ENCODE measurements at places on chromosomes 5 and 9.

- DNase-seq = no peak
Measured at GRCh38 chr5:149831492-149831891, 101.4 kb downstream of the PPARGC1B start.

DNA sequence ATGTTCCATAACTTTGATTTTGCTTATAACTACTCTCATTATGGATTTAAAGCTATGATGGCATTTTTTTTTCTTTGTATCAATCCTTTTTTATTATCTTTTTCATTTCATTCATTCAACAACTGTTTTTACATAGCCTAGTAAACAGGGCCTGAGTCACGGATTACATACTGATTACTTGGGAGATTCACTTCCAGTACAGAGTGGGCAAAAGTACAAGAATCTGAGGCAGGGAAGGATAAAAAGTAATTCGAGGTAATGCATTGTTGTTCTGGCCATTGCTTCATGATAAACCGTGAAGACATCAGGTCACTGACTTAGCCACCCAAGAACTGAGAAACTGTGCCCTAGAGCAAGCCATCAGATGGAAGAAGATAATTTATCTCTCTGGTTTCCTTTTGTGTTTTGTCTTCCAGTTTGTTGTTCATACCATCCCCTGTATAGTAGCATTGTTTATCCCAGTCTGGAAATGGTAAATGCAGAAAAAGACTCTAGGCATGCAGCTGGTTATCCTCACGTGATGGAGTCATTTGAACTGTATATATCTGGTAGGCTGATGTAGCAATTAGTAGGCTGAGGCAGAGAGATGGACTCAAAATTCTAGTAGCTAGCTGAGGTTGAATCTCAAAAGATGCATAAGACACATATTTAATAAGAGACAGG is 145.6 kb downstream of the CNTLN start:
- DNase-seq = no peak

GRCh38 chr5:151144275-151144674 is 13.3 kb downstream of the ANXA6 start:
- no peak for DNase-seq

- no peak for DNase-seq
Measured at GRCh38 chr5:113378081-113378480, 56.7 kb downstream of the TSSK1B start.

DNA sequence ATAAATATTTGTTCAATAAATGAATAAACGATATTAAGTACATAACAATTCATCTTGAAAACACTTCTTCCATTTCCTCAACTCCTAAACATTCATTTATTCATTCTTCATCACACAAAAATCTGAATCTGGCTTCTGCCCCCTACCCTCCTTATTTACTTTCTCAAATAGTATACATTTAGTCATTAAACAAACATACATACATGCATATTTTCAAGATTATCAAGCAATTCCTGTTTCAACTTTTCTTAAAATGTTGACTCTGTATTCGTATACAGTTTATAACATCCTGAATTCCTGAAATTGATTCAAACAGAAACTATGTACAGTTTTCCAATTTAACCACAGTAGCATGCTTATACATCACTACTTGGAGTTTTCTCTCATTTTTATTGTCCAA is 129.0 kb downstream of the MUSK start:
- DNase-seq = no peak

DNA sequence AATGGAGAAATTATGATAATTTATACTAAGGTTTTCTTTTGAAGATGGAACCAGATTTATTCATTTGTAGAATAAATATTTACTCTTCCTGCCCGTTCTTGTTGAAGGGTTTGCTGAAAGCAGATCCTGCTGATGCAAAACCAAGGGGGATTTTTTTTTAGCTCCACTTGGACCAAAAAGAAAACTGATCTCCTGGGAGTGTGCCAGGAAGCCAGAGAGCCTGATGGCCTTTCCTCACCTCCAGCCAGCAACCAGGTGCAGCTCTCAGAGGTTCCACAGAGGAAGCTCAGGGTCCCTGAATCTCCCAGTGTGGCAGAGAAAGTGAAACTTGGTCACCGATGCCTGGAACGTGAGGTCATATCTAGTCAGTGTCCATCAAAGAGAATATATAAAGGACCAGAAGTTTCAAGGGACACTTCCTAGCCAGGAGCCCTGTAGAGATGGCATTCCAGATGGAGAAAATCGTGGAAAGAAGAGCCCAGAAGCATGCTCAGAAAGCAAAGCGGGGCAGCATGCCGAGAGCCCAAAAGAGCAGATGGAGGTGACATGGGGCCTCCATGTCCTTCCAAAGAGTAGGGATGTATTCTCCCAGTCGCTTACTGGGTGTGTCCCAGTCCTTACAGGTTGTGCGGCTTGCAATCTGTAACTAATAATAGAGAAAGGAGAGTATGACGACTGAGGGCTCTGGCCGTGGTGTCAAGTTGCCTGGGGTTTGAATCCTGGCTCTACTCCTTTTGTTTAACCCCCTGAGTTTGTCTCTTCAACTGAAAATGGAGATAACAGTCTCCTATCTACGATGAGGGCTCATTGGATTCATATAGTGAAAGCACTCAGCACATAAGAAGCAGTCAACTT is 12.2 kb downstream of the AFAP1L1 start:
- no peak for DNase-seq

DNA sequence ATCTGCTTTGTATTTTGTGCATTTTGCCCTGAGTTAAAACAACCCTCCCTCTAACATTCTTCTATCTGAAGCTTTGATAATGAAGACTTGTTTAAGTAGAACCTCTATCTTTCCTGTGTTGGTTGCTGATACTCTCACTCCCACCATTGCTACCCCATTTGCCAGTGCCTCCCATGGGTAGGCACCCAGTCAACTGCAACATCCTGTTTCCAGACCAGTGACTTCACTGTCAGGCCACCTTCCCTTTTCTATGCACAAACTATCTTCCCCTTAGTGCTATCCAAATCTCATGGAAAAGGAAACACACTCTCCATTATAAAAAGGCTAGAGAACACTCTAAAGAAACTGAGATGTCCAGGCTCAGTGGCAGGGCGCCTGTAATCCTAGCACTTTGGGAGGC is 5.6 kb upstream of the IARS1 start:
- DNase-seq = no peak

DNA sequence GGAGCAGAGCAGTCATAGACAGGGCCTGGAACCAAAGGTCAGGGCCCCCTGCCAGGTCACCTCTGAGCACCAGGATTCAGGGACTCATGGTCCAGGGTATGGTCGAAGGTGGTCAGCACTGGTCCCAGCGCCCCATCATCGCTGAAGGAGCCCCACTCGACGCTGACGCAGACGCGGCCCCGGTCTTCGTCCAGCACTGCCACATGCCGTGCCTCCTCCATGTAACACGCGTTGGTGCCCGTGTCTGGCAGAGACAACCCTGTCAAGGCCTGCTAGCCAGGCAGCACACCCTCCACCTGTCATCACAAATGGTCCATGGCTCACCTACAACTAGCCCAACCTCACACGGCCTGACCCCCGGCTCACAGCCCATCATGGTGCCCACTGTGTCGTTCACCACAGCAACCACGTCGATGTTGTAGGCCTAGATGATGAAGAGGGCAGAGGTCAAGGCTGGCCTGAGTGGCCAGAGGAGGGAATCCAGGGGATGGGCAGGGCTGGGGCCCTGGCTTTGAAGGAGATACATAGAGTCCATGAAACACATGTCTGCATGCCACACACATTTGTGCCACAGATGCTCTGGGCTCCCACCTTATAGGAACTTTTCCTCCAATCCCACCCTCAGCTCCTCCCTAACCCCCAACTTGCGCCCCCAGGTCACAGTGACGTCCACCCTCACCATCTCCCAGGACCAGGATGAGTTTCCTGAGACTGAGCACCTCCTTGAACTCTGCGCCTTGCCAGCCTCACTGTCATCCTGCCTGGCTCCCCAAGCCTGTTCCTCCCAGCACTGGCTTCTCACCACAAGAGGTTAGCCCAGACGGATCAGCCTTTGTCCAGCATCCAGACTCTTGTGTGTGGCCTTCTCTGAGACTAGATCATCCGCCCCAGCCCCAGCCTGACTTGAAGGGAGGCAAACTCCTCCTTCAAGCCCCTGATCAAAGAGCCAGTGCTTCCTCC is 9.5 kb downstream of the HK3 start:
- DNase-seq = no peak

DNA sequence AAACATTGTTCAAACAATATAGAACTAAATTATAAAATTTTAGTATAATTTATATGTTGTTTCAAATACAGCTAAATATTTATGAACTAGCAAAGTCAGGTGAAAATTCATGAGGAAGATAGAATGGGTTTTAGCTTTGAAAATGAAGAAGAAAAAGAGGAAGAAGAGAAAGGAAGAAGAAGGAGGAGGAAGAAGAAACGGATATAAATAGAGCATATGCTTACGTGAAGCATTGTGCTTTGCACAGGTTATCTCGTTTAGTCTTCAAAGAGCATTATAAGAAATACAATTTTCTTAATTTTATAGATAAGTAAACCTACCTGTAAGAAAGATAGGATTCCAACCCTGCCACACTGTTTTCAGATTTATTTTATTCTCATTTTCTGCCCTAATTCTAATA is 620.6 kb upstream of the DAB2 start:
- no peak for DNase-seq

- DNase-seq = no peak
Measured at GRCh38 chr9:99828417-99829176, 6.9 kb downstream of the NR4A3 start.

Measured in NCI-H1417 treated with DMSO at 0.1 percent for 48 hours (cell line).